GF-D8 (cell line): ENCODE measurements at places on chromosomes 16 and 17.

- no peak for DNase-seq
These were observed 5.9 kb upstream of the ARMC7 start for GRCh38 chr17:75103601-75104554.

DNA sequence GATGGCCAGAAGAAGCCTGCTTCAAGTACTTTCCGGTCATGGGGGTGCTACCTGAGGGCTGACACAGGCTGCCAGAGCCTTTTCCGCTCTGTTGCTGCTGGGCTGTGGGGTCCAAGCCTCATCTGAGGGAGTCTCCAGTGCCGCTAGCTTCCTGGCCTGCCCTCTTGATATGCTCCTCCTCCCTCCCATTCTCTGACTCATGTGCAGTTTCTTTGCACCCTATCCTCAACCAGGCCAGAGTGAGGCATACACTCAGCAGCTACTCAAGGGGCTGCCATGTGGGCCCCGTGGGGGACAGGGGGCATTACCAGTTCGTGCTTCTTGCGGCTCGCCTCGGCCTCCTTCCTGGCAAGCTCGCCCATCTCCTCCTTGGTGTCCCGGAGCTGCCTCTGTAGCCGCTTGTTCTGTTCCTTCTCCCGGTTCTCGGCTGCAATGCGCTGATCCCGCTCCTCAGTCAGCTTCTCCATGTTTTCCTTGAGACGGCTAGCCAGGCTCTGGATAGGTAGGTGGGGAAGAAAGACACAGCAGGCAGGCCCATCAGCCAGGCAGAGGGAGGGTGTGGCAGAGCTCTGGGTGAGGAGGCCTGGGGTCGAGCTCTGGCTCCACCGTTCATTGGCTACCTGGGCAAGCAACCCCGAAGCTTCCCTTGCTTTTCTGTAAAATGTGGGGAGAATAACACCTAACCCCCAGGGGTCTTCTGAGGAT is 43.8 kb downstream of the PIPOX start:
- no peak for DNase-seq

DNA sequence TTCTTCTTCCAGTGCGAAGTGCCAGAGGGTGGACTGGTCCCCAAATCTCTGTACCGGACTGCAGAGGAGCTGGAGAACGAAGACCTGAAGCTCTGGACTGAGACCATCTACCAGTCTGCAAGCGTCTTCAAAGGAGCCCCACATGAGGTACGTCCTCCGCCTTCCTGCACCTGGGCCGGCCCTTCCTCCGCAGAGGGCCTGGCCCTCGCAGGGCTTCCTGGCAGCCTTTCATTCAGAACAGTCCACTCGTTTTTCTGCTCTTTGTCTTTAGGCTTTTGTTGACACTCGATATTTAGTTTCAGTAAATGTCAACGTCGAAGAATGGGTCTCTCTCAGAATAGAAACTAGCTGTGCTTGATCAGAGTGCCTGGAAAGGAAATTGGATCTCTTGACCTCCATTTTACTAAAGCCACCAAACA is 68.6 kb downstream of the SEC14L1 start:
- no peak for DNase-seq

DNA sequence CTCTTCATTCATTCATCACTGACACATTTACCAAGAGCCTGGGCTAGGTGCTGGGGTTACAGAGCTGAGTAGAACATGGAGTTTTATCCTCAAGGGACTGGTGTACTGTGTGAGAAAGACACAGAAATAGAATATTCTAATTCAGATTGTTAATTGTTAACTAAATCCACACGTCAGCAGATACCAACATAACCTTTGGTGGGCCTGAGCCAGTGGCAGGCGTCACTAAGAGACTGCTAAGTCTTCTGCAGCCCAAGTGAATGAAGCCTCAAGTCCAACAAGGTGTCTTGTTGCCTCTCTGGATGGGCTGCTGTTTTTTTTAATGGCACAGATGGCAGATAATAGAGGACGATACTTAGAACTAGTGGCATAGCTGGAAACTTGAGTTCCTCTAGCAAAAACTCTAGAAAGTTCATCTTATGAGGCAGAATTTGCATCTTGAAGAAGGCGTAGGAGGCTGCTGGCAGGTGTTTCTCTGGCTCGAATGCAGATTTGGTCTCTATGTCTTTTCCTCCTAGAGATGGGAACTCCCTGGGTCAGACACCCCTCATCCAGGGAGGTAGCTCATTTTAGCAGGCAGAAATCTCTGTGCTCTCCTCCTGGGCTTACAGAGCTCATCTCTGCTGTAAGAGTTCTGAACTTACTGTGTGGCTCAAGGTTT is 179.5 kb downstream of the NTN1 start:
- DNase-seq: no peak

DNA sequence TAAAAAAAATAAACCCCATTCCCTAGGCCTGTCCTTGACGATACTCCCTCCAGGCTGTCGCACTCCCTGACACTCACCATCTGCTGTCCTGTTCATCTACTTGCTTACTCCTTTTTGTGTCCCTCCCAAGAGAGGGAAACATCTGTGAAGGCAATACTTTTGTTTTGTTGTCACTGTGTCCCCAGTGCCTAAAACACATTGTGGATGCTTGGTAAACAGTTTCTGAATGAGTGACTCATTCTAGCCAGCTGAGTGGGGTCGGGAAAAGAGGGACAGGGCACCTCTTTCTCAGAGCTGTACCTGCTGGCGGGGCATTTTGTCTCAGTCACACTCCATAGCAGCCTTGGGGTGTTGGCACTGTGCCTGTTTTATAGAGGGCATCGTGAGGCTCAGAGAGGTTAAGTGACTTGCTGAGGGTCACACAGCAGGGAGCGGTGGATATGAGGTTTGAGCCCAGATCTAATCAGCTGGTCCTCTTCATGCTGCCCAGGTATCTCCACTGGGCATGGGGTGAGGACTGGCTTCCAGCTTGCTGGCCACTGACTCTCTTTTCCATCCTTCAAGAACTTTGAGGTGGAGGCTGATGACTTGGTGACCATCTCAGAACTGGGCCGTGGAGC is 15.6 kb downstream of the MAP2K3 start:
- DNase-seq: no peak

- no peak for DNase-seq
These were observed 26.0 kb downstream of the COPZ2 start for GRCh38 chr17:48011405-48012150.

GRCh38 chr17:21233581-21234347 is 19.4 kb downstream of the NATD1 start:
- DNase-seq: no peak

GRCh38 chr16:85220964-85221731 is 108.9 kb upstream of the CIBAR2 start:
- no peak for DNase-seq

- DNase-seq: no peak
These were observed 60.5 kb downstream of the NF1 start for GRCh38 chr17:31155208-31155810.

- DNase-seq: no peak
These were observed at the start of gene MIF4GD for GRCh38 chr17:75270966-75271232. Gene MIF4GD (minus strand): TSS chr17:75271231. CDS start chr17:75270195, 1,036 bp downstream.

DNA sequence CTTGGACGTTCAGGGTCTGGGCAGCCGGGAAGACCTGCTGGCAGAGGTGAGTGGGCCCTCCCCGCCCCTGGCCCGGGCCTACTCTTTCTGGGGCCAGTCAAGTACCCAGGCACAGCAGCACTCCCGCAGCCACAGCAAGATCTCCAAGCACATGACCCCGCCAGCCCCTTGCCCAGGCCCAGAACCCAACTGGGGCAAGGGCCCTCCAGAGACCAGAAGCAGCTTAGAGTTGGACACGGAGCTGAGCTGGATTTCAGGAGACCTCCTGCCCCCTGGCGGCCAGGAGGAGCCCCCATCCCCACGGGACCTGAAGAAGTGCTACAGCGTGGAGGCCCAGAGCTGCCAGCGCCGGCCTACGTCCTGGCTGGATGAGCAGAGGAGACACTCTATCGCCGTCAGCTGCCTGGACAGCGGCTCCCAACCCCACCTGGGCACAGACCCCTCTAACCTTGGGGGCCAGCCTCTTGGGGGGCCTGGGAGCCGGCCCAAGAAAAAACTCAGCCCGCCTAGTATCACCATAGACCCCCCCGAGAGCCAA is 8.6 kb upstream of the ABCC3 start:
- DNase-seq: peak; percentile 19

- DNase-seq: no peak
These were observed 16.0 kb downstream of the CENPX start for GRCh38 chr17:82006468-82007227.

GRCh38 chr17:73420897-73421296 is 109.1 kb upstream of the CDC42EP4 start:
- no peak for DNase-seq

GRCh38 chr17:73711184-73711583 is 66.9 kb upstream of the SDK2 start:
- no peak for DNase-seq
